Amniotic stem cell (primary cell): ENCODE measurements at places on chromosomes 7 and 10.

- DNase-seq, result no peak
These were observed 798 bp downstream of the ZNF425 start for GRCh38 chr7:149125189-149125862.

DNA sequence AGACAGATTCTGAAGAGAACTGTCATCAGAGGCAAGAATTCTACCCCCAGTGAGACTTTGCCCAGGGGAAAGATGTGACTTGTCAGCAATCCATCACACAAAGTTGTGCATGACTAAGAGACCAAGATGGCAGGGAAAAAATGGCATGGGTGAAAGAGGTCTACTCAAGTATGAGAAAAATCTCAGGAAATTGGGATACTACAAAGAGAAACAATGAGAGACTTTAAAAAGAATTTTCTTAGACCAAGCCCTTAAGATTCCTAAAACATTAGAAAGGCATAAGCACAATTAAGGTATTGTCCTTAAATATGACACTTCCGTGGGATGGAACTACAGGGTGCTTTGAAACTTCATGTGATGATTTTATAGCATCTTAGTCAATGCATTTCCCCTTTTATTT, 45.6 kb upstream of the PDE1C start:
- DNase-seq, result no peak

DNA sequence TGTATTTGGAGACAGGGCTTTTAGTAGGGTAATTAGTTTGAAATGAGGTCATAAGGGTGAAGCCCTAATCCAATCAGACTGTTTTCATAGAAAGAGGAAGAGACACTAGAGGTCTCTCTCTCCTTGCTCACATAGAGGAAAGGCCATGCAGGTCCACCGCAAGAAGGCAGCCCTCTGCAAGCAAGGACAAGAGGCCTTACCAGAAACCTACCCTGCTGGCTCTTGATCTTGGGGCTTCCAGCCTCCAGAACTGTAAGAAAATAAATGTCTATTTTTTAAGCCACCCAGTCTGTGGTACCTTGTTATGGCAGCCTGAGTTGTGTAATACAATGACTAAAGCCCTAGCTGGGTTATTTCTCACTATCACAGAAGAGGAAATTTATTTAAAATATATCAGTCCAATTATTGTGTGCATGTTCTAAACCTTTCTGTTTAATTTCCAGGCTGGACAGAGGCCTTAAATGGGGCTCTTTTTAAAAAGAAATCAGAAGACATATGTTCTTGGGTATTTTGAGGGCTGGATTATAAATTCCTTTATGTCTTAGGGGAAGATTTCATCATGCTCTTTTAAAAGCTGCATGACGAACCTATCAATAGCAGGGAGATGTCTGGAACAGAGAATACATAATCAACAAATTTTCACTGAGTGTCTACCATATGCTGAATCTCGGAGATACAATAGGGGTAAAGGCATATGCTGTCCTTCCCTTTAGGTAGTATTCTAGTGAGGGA, 12.9 kb upstream of the TMEM26 start:
- DNase-seq, result no peak

GRCh38 chr10:7264313-7264756, 146.5 kb downstream of the SFMBT2 start:
- DNase-seq, result no peak

GRCh38 chr10:121774404-121774803, 153.4 kb downstream of the ATE1 start:
- no peak for DNase-seq

- no peak for DNase-seq
These were observed 9.7 kb downstream of the MDFIC start for GRCh38 chr7:114931656-114932011.
